ENCODE measurements at places on chromosomes 1 and 21.

- no peak for DNase-seq
Measured at GRCh38 chr1:3573500-3573899, 37.8 kb downstream of the MEGF6 start.

DNA sequence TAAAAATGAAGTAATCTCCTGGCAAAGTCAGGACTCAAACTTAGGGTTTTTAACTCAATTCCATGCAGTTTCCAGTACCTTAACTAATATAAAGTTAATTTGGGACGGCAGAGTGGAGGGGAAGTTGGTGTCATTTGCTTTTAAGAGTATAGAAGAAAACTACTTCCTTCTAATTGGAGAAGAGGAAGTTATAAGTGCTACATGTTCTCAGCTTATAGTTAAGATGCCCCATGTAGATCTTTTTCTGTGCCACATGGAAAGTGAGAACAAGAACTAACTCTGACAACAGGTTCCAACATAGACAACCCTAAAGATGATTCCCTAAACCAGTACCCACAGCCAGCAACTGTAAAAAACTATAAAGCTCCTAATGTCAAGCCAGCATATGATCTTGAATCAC is 11.5 kb downstream of the RRAGC start:
- DNase-seq = no peak

GRCh38 chr1:9289090-9289534 is 3.6 kb upstream of the SPSB1 start:
- DNase-seq = no peak

- DNase-seq = no peak
Measured at GRCh38 chr1:36963006-36963405, 71.3 kb downstream of the GRIK3 start.

GRCh38 chr1:21916447-21917238 is 20.5 kb downstream of the HSPG2 start:
- no peak for DNase-seq

DNA sequence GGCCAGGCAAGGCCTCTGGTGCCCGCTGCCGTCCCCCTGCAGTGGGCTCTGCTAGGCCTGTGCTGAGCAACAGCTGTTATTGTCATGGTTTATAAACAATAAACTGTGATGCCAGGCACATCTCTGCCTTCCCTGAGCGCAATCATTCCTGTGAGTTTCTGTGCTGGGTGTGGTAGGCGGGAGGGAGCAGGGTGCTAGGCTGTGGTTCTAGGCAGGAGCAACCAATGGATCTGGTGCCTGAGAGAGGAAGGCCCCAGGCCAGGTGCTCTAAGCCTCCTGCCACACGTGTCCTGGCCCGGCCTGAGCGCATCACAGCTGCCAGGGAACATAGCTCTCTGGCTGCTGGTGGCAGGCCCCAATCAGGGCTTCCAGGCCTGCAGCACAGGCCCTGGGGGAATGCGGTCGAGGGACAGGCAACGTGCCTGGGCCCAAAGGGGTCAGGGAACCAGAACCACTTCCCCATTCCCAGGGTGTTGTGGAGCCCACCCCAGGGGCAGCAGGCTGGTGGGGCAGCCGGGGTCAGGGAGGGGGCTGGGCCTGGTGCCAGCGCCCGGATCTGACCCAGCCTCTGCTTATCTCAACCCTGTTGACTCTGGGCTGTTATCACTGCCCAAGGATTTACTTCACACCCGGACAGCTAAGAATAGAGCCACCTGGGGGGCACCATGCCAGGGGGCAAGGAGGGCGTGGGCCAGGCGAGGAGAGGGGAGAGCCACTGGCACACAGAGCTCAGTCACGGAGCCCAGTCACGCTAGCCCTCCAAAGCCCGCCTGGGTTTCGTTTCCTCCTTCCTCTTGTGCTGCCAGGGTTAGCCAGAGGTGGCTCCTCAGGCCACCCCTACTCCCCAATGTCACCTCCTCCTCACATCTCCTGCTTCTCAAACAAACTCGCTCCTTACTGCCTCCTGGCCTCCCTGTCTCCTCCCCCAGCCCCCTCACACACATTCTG is 11.5 kb downstream of the TRIM46 start:
- DNase-seq = no peak

GRCh38 chr1:10737651-10738050 is 58.8 kb downstream of the CASZ1 start:
- no peak for DNase-seq

- DNase-seq = no peak
Measured at GRCh38 chr1:225974454-225974853, 24.7 kb downstream of the SDE2 start.

- no peak for DNase-seq
Measured at GRCh38 chr1:61930116-61930645, 187.9 kb downstream of the PATJ start.

DNA sequence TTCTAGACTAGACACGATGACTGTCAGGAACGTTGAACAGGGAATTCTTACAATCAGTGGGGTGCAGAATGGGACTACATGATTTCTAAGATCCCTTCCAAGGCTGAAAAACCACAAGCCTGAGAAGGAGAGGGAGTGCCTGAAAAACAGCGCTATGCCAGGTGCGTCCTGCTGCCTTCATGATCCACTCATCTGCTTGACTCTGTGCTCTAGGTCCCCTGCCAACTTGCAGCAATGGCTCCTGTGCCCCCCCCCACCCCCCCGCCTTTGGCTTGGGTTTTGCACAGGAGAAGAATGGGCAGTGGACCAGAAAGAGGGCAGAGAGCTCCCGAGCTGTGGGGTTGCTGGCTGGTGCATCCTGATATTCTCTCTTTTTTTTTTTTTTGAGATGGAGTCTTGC is 5.9 kb downstream of the SLC2A7 start:
- DNase-seq = no peak

GRCh38 chr1:197671140-197671539 is 104.1 kb downstream of the DENND1B start:
- peak; percentile 31 for DNase-seq

GRCh38 chr1:68279846-68280245 is 47.5 kb upstream of the WLS start:
- DNase-seq = no peak

DNA sequence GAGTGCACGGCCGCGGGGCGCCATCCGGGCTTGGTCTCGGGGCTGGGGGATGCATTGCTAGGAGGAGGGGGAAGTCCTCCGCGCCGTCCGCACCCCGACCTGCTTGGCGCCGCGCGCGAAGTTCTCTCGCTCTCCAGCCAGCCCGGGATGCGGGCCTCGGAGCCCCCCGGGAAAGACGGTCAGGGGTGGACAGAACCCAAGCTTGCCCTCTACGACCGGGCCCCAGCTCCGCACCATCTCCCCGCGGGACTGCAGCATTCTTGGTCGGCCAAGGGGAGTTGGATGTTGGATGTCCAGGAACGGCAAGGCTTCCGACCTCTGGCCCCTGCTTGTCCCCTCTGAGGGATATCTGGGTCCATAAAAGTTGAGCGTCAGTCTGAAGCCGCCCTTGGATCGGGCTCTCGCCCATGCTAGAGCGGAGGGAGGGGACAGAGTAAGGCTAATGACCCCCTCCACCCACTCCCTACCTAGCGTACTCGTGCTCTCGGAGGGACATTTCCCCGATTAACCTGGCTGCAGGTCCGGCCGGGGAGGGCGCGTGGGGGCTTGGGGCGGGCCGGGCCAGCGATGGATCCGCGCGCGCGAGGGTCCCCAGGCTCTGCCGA is 522 bp downstream of the DISP3 start:
- DNase-seq = no peak

GRCh38 chr1:159084152-159084551 is 7.6 kb upstream of the AIM2 start:
- no peak for DNase-seq
